ENCODE measurements at places on chromosomes 6 and 20.

DNA sequence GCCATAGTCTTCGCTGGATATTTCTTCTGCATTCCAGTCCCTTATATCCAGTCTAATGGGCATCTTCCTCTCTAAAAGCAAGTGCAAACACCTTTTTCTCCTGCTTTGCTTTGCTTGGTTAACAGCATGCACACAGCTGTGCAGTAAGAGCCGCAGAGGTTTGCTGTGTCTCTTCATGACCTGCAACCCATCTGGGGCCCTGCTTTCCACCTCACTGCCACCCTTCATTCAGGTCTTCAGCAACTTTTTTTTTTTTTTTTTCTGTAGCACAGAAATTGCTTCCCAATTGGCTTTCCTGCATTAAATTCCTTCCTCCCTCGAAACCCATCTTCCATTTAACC lies 14.4 kb downstream of the NEDD9 start:
- DNase-seq: no peak

DNA sequence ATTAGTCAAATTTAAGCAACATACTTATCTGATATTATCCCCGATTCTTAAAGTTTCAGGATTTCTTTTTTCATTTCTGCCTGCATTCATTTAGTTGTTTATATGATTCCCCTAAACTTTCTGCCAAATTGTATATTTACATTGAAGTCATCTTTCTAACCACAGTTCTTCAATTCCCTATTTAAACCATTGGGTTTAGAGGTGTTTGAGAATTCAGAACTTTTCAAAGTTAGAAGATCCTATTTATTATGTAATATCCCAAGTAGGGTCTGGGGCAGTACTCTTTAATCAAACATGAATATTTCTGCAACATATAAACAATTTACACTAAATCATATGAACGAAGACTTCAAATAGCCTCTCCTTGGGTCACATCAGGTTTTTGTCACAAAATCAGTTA lies 52.9 kb downstream of the KLHL31 start:
- no peak for DNase-seq

GRCh38 chr6:42690151-42690702 lies 32.2 kb downstream of the PRPH2 start:
- DNase-seq: no peak

DNA sequence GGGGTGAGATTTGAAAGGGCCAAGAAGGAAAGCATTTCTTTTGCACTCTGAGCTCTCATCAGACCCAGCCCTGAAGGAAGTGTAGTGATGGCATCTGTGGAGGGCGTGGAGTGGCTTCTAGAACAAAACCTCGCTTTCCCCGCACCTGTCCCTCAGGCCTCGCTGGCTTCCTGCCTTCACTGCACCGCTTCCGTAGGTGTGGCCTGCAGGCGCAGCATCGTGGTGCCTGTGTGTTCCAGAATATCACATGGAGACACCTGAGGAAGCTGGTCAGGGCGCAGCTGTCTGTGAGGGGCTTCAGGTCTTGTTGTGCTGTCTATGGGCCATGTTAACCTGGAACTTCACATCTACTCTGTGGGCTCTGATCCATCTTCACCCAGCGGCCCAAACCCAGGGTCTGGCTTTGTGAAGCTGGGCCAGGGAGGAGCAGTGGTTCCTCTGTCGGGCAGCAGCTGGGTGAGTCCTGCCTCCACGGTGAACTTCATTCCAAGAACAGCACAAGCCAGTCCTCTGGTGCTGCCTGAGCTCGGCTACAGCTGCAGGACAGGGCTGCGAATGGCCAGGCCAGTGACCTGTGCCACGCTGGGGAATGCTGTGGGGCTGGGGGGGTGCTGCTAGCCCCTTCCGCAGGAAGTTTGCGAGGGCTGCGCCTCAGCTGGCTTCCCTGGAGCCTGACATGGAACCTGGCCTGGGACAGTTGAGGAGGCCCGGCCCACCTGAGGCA lies 40.9 kb downstream of the DSTN start:
- DNase-seq: no peak

DNA sequence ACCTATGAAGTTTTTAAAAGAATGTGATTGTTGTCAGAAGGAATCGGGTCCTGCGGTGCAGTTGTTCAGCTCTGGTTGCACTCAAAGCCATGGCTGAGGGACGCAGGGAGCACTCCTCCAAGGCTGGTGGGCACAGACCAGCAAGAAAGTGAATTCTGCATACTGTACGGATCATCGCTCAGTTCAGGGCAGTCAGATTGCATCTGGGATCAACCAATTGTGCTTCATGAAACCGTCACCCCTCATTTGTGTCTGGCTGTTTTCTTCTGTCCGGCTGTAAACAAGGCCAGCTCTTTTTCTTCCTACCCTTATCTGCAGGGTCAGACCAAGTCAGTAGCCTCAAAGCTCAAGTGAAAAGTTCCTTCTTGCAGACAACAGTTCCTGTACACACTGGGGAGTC lies 478.3 kb downstream of the TFAP2A start:
- no peak for DNase-seq

- peak; percentile 8 for DNase-seq
Observed at GRCh38 chr6:12957321-12958051, 240.9 kb downstream of the PHACTR1 start.

DNA sequence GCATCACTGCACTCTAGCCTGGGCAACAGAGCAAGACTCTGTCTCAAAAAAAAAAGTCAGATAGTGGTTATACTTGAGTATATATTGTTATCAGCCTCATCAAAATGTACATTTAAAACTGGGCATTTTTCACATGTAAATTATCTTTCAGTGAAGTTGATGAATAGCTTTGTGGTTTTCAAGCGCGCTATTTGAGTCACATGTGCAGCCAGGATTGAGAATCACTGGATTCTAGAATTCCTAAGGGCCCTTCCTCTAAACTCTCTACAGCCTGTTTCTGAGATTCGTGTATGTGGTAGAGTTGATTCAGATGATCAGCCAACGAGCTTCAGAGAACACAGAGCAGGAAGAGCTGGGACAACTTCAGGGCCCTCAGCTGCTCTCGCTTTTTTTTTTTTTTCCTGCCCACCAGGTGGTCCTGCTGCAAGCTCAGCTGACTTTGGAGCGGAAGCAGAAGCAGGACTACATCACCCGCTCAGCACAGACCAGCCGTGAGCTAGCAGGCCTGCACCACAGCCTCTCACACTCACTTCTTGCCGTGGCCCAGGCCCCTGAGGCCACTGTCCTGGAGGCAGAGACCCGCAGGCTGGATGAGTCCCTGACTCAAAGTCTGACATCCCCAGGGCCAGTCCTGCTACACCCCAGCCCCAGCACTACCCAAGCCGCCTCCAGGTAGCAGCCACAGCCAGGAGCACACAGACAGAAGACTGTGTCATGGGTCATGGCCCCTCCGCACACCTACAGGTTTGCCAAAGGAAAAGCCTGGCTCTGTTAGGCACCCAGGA lies 18.3 kb downstream of the C20orf173 start:
- DNase-seq: no peak

GRCh38 chr20:64035933-64036345 lies at the start of gene C20orf204:
Gene C20orf204, plus strand, starts transcription at chr20:64036182. Its CDS starts 142 bp downstream, at chr20:64036324.
- DNase-seq: no peak

DNA sequence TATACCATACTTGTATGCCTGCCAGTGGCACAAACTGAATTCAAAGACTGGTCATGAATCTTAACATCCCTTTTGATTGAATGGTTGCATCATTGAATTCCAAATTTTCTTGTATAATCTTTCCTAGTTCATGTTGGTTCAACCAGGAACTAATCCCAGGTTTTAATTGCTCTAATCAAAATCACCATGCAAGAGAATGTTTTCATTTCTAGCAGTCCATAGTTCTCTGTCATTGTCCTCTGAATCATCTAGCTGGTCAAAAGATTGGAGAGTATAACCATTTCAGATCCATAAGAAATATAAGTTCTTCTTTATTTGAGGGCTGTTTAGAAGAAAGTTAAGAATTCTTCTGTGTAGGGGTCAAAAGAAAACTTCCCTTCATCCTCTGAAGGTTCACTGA lies 57.2 kb downstream of the ZNF292 start:
- DNase-seq: no peak

DNA sequence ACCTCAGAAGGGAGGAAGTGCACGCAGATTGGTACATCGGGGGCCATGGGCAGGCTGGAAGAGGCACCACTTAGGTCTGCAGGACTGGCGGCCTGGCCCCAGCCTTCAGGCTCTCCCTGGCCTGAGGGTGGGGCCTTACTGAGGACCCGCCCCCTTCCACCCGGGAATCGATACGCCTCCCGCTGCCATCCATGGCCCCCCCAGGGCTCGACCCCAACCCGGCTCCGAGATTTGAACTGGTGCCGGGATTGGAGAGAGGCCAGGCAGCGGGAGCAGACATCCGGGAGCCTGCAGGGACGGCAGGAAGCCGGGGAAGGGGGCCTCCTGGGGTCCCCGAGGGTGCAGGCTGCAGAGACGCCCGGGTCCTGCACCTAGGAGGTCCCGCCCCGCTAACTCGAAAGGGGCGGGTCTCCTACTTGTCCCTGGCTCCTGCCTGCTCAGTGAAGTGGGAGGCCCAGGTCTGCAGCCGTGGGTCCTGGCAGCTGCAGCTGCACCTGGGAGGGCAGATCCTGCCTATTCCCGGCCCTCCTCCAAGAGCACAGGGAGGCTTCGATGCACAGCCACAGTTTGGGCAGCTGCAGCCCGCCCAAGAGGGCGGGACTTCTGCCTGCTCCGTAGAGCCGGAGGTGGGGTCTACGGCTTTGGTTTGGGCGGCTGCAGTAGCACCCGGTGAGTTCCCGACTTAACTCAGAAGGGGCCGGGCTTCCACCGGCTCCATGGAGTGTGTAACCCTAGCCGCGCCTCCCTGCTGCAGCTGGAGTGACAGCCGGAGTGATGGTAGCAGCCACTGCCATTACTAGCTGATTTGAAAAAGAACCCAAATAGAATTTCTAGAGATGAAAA lies 35.2 kb upstream of the TBC1D22B start:
- DNase-seq: peak; percentile 81

GRCh38 chr6:4291453-4292403 lies 156.4 kb upstream of the ECI2 start:
- DNase-seq: no peak

DNA sequence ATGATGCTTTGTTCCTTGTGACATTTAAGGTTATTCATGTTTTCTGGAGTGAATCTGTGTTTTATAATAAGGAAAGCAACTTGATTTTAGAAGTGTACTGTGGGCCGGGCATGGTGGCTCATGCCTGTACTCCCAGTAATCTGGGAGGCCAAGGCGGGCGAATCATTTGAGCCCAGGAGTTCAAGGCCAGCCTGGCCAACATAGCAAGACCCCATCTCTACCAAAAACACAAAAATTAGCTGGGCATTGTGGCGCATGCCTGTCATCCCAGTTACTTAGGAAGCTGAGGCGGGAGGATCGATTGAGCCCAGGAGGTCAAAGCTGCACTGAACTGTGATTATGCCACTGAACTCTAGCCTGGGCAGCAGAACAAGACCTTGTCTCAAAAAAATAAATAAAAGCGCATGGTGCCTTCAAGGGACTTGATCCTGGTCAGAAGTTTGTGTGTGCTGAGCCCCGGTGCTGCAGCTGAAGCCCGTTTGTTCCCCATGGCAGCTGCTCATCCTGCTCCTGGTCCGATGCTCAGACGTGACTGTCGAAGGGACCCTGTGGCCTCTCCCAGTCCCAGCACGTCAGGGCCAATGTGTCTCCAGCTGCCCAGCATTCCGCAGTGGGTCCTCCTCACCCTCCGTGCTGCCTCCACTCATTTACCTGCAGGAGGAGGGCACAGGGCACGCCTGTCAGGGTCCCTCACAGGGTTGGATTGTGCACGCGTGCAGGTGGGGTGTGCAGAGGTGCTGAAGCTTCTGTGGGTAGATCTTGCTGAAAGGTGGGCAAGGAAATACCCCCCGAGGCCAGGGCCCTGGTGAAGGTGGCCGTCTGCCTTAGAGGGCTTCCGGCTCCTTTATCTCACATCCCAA lies 18.3 kb downstream of the ENTPD6 start:
- DNase-seq: no peak

GRCh38 chr6:44475417-44475778 lies 87.9 kb downstream of the CDC5L start:
- DNase-seq: no peak

DNA sequence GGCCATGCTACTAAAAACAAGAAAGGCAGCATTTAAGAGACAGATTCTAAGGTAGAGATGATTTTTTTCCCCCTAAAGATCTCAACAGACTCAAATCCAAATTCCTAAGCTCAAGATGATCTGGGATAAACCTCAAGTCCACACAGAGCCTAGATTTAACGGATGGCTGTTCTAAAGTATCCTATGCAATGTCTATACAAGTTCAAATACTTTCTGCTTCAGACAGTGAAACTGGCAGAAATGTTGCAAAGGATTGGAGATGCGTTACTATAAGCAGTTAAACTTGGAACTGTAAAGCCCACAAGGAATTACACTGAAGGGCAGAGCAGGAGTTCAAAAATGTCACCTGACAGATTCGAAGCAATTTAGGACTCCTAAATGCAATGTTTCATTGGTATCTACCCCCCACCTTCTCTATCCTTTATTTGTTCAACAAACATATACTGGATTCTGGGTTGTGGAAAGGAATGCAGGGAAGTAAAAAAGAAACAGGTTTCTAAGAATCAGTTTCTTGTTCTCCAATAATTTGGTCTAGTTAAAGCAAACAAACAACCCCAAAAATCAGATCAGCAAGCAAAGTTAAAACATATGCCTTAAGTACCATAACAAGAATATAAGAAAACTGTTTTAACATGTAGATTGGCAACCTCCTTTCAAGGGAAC lies 1.6 kb downstream of the DNAAF9 start:
- DNase-seq: no peak

DNA sequence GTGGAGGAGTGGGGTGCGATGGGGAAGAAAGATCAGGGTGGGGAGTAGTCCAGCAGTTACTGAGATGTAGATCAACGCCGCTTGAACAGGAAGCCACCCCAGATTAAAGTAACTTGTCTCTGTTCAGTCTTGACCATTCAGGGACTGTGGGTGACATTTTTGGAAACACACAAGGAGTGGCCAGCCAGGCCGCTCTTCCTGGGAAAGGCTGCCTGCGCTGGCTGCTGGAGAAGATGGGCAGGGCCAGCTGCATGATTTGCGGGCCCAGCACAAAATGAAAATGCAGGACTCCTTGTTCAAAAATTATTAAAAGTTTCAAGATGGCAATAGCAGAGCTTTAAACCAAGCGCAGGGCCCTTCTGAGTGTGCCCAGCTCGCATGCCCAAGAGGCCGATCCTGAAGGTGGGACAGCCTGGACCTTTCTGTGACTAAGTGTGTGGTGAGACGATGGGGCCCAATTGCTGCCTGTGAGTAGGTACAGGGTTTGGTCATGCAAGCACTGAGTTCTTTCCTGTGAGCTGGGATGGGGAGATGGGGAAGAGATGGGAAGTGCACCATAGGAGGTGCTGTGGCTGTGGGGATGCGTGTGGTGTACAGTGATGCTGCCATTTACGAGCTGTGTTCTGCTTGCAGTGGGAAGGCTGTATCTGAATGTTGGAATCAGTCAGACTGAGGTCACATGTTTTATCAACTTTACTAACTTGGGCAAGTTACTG lies 51.3 kb downstream of the DAAM2 start:
- no peak for DNase-seq

DNA sequence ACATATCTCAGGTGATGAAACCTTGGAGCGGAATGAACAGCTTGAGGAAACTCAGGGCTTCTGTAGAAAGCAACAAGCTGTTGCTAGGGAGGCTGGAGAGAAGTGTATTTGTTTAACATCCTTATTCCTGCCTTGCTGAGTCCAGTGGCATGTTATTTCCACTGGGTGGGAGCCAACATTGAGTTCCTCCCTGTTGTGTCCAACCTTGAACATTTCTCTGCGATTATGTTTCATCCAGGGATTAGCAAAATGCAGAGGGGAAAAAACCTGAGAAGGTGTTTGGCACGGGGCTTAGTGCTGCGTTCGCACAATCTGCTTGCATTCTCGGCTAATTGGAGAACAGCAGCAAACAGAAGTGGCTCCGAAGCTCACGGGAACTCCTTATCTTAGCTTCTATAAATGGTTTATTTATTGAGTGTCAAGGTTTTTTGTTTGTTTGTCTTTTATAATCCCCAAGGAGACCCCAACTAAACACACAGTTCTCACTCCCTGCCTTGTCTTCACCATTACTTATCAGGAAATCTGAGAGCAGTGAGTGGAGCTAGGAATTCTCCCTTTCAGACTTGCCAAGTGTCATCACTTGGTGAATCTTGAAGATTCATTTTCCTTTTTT lies 412.8 kb downstream of the CDC5L start:
- DNase-seq: no peak
